ENCODE measurements at places on chromosomes 11 and 22.

DNA sequence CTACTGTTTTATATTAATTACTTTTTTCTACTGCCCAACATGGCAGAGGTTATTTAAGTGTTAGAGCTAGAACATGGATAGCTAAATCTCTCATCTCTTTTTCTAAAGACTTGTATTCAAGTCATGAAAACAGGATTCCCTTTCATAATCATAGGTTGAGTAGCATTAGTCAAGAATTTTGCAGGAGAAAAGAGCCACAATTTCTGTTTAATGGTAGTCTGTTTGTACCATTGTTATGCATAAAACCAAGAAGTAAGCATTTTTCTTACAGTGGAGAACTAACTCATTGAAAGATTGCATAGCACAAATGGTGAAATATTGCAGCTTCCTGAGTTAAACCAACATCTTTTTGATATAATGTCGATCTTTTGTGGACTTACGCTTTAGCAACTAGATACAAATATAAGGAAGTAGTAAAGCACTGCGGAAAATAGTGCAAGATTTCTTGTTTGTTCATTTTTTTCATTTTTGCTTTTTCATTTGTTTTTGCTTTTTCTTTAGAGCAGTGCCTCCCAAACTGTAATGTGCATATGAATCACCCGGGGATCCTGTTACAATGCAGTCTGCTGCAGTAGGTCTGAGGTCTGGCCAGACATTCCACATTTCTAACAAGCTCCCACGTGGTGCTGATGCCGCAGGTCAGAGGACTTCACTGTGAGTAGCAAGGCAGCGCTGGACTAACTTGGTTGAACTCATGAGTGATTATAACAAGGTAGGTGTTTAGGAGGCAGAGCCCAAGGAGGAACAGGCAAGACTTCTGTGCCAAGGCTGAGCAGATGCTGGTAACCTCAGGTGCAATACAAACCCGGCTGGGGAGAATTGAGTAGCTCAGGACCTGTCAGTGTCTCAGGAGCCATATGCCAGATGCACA lies 4.6 kb downstream of the ETS1 start:
- DNase-seq: no peak

GRCh38 chr11:73350908-73351636 lies 25.1 kb upstream of the RELT start:
- DNase-seq: peak; percentile 65

GRCh38 chr11:76288166-76288980 lies 82.1 kb upstream of the WNT11 start:
- DNase-seq: no peak

DNA sequence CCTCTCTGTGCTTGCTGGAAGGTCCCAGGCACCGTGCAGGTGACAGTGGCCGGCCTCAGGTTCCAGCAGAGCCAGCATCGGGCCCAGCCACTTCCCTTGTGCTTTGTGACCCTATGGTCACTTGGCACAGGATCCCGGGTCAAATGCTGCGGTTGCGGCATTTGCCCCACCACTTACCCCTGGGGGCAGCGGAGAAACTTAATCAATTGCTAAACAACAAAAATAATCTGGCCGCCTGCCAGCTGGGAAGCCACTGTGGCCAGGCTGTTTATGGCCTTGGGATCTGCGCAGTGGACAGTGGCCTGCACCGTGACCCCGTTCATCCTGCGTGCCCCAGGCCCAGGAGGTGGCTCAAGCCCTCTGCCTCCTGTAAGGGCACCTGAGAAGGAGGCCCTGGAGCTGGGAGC lies 65.0 kb downstream of the LRP5 start:
- DNase-seq: no peak

Measured in muscle of arm (tissue), 14 donors.